ENCODE measurements at places on chromosomes 1 and 21. TPM values are rescaled to one million over a fixed set of nuclear protein-coding genes. Genes with fewer than 3 reads are reported as not detected.

DNA sequence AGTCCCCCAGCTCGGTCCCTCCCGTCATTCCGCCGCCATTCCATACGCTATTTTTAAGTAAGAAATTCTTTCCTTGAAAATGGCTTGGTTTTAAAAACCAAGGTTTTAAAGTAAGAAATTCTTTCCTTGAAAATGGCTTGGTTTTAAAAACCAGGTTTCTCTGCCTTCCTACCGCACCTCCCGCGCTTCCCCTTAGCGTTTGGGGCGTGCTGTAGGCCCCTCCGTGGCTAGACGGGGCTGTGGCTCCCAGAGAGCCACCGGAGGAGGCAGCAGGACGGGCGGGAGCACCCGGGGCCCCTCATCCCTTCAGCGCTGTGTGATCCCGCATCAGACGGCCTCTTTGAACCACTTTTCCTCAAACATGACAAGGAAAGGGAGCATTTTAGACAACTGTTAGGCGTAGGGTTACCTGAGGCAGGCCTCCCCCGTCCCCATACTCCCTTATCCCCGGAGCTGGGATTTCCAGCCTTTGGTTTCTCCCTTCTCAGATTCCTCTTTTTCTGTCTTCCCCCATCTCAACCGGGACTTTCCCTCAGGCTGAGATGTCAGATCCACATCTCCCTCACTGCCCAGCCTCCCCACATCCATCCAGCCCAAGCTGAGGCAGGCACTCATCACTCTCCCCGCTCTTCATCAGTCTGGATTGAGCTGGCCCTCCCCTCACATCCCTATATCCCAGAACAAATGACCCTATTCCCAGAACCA lies 541 bp upstream of the CD58 start:
- H3K4me1 ChIP-seq: peaks cover 71% of the 10 kb centered on the region
- H3K36me3 ChIP-seq: peaks cover 4% of the 10 kb centered on the region
- peak overlapping the region; percentile 72 for H3K4me3 ChIP-seq
- no peak for DNase-seq
- H3K27me3 ChIP-seq: no peaks in the 10 kb centered on the region

DNA sequence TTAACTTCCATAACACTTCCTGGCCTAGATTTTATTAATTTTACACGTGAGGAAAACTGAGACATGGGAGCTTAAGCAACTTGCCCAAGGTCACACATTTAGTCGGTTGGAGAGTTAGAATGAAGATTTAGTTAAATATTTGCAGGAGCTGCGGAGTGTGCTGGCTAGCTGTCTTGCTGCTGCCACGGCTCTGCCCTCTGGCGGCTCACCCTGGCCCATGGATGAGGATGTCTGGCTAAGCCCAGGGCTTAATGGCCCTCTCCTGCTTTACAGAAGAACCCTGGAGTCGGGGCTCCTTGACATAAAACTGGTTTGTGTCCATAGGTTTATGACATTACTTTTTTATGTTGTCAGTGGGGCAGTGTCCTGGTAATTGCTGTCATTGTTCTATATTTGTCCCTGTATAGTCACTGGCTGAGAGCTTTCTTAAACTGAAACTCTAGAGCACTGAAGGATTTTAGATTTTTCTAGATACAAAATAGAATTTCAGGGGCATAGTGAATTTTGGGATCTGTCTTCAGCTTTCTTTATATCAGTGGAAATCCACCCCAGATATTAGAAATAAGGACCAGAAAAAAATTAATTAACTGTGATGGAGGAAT lies 88.9 kb upstream of the WLS start:
- DNase-seq: peak; percentile 64
- H3K27me3 ChIP-seq: no peaks in the 10 kb centered on the region
- no peak overlapping the region for H3K4me3 ChIP-seq
- H3K27ac ChIP-seq: no peak overlapping the region
- peaks cover 4% of the 10 kb centered on the region for H3K4me1 ChIP-seq

DNA sequence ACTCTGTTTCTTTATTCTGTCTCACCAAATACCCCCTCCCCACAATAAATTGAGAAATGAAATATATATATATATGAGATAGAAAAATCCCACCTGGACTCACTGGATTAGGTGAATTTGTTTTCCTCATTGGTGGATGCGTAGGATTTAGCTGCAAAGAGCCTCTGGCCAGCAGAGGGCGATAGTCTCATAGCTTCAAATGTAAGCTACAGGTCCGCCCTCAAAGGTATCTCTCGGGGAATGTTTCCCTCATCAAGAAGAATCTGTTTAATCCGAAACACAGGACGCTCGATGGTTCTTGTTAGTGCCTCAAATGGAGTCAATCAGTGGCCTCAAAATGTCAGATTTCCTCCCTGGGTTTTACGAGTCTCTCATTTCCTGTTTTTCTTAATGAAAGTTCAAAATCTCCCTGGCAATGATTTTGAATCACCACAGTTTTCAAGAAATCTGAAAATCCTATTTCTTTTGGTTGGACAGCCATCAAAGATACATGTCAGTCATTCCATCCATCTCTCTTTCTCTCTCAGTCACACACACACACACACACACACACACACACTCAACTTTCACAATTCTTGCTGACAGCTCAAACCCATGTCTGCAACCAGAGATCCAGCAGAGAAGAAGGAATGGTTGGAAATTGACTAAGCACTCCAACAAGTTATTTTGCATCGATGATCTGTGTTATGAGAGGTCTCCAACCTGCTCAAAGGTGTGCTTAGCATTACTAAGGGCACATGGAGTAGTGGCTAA lies 13.9 kb upstream of the CAMK1G start:
- H3K27me3 ChIP-seq: peaks cover 4% of the 10 kb centered on the region
- H3K36me3 ChIP-seq: no peaks in the 10 kb centered on the region
- peak; percentile 66 for DNase-seq
- H3K27ac ChIP-seq: no peak overlapping the region

DNA sequence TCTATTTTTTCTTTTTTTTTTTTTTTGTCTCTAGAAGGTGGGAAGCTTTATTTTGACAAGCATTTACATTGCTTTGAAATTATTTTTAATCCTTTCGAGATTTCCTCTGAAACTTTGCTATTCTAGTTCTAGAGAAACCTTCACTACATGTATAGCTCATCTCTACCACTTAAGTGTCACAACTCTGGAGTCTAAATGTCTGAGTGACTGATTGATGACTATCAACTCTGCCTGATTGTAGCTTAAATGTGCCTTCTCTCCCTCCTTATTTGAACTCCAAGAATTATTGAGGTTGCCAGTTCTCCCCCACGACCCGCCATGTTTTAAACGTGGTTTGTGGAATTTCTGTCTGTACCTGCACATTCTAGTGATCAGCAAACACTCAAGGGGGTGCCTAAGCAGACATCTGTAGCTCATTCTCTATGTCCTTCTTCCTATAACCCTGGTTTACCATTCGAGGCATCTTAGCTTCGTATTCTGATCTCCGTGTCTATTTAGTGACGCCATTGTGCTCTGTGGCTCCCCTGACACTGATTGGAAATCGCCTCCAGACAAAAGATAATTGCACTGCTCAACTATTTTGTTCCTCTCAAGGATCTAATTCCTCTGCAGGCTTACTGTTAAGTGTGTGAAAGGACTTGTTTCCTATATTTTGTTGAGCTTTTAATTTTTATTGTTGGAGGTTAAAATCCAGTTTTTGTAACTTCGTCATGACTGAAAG lies 1570.6 kb downstream of the BRINP3 start:
- DNase-seq: no peak
- H3K4me3 ChIP-seq: no peak overlapping the region
- H3K27me3 ChIP-seq: no peaks in the 10 kb centered on the region
- H3K36me3 ChIP-seq: no peaks in the 10 kb centered on the region
- H3K4me1 ChIP-seq: no peaks in the 10 kb centered on the region

DNA sequence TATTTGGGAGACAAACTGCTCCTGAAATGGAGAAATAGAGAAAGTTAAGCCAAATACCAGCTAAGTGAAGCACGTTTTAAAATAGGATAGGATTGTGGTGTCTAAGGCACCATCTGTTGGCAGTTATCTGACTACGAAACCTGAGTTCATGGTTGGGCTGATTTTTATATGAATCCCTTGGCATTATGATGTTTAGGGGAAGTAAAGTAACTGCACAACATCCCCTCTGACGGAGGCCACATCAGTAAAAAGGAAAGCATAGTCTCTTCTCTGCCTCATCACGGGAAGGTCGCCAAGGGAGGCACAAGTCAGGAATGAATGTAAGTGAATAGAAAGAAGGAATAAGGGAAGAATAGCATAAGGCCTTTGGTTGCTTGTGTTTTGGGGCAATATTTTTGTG lies 128.0 kb downstream of the PRRX1 start:
- no peak overlapping the region for H3K4me3 ChIP-seq
- no peak overlapping the region for H3K27ac ChIP-seq

GRCh38 chr1:17081439-17081838 lies 27.6 kb upstream of the SDHB start:
- no peak for DNase-seq
- no peak overlapping the region for H3K4me3 ChIP-seq
- no peaks in the 10 kb centered on the region for H3K4me1 ChIP-seq
- no peaks in the 10 kb centered on the region for H3K36me3 ChIP-seq

DNA sequence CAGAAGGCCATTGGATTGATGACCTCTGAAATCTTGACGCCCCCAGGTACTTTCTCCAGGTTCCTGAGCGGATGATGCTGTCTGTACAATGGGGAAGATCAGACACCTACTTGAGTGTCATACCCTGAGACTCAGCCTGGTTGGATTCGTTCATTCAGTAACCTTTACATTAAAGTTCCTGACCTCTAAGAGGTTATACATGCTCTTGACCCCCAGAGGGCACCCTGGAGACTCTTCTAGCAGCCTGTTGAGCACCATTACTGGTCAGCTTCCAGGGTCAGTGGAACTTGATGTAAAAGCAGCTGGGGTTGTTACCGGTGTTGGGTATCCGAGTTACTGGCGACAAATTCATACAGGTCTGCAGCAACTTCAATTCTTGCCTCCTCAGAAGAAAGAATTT lies 114.3 kb upstream of the ZNF678 start:
- H3K36me3 ChIP-seq: no peaks in the 10 kb centered on the region
- peaks cover 12% of the 10 kb centered on the region for H3K4me1 ChIP-seq
- H3K27ac ChIP-seq: no peak overlapping the region
- no peak overlapping the region for H3K4me3 ChIP-seq
- no peak for DNase-seq
- H3K27me3 ChIP-seq: peaks cover 14% of the 10 kb centered on the region

GRCh38 chr1:211797994-211798393 lies 32.6 kb downstream of the LPGAT1 start:
- H3K27ac ChIP-seq: no peak overlapping the region
- no peak overlapping the region for H3K4me3 ChIP-seq
- H3K36me3 ChIP-seq: no peaks in the 10 kb centered on the region

DNA sequence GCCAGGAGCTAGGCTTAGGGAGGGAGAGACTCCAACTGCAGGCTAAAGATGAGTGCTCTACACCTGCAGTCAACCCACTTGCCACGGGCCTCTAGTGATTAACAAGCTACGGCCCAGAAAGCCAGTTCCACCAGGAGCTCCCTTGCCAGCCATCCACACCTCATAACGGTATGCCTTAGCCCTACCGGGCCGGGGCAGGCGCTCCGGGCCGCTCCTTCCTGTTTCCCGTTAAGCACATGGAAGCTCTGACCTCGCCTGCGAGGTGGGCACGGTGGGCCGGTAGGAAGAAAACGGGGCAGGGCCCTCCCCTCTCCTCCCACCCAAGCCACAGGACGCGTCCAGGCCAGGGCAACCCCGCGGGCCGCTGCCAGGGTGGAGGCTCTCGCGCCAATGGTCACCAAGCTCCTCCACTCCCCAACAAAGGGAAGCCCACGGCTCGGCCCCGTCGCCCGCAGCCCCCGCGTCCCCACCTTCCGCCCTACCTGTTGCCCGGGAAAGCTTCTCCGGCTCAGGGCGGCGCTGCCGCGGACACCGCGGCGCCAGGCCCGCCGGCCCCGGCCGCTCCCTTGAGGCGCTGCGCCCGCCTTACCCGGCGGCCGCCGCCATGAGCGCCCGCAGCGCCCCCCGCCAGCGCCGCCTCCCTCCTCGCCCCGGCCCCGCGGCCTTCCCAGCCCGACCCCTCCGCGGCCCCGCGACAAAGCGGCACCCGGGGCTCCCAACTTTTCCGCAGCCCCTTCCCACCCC lies 627 bp downstream of the CERS2 start:
- peak overlapping the region; percentile 93 for H3K27ac ChIP-seq
- peak overlapping the region; percentile 95 for H3K4me3 ChIP-seq
- no peaks in the 10 kb centered on the region for H3K36me3 ChIP-seq
- peaks cover 33% of the 10 kb centered on the region for H3K4me1 ChIP-seq

DNA sequence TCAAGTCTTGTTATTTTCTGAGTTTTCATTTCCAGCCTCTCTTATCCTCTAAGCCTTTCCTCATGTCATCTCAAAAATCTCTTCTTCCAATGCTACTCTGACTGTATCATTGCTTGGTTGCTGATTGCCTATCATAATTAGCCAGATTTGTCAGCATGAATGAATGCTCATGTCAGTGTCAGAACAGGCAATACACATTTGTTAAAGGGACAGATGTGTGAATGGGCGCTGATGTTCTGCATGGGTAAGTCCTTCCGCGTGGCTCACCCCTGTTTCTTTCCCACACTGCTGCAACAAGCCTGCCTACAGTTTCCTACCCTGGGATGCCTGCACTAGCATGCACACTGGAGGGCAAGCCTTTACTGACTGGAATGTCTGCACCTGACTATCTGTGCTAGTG lies 100.6 kb downstream of the RHOU start:
- no peaks in the 10 kb centered on the region for H3K36me3 ChIP-seq
- H3K4me1 ChIP-seq: peaks cover 13% of the 10 kb centered on the region
- no peak overlapping the region for H3K27ac ChIP-seq
- peaks cover 14% of the 10 kb centered on the region for H3K27me3 ChIP-seq

DNA sequence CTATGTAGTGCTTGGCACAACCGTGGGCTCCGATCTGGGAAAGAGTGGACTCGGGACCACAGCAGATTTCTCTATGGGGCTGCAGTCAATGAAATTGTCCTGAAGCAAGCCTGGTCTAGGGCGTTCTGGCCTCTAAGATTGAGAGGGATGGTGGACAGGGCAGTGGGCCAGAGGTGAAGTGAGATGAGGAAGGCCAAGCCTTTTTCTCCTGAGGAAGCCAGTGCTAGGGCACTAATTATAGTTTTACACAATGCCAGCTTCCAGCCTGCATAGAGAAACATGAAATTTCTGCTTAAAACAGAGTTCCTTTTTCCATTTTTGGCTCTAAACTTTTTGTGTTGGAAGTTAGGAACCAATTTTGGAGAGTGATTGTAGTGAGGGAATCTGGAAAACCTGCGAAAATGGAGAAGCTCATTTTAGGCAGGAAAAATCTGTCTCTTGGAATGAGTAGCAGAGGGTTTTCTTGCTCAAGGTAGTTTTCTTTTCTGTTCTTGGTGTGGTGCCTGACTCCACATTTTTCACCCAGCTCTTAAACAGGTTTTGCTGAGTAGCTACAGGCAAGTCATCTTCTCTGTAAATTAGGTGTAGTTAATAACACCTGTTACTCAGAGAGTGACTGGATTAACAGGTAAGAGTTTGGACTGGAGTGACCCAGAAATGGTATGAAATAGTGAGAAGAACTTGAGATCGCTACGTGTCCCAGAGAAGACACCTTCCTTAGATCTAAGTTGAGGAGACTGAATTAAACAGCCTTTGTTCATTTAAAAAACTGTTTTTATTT lies 22.1 kb downstream of the UCK2 start:
- H3K27me3 ChIP-seq: no peaks in the 10 kb centered on the region
- DNase-seq: no peak
- peaks cover 28% of the 10 kb centered on the region for H3K4me1 ChIP-seq
- H3K27ac ChIP-seq: no peak overlapping the region
- H3K36me3 ChIP-seq: no peaks in the 10 kb centered on the region

- no peaks in the 10 kb centered on the region for H3K27me3 ChIP-seq
- H3K27ac ChIP-seq: no peak overlapping the region
- H3K4me3 ChIP-seq: no peak overlapping the region
- H3K4me1 ChIP-seq: peaks cover 13% of the 10 kb centered on the region
- no peak for DNase-seq
Observed at GRCh38 chr1:236802264-236802663, 7.2 kb downstream of the MTR start.

The BRINP2 gene
- total RNA-seq: 0.37 TPM

The TMEM200B gene
- total RNA-seq: 1.1 TPM

The CHI3L1 gene
- 0.17 TPM for total RNA-seq

The MXRA8 gene
- total RNA-seq: 14.3 TPM

The TTLL7 gene
- total RNA-seq: 3.6 TPM

The BSND gene
- not detected for total RNA-seq
